ENCODE measurements at places on chromosomes 7 and 10. TPM values are rescaled to one million over a fixed set of nuclear protein-coding genes. Genes with fewer than 3 reads are reported as not detected.

DNA sequence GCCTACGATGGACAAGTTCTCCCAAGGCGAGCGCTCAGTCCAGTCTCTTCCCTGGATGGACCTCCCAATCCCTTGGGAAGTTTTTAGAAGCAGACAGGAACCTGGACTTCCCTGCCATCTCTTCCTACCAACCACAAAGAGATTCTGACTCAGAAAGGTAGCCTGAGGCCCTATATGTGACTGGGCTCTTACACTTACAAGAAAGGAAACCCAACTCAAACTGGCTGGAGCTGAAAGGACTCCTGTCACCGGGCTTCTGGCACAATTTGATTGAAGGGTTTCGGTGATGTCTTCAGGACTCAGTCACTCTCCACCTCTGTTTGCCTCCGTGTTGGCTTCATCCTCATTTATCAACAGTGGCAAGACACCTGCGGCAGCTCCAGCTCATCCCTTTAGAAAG is 3.7 kb upstream of the COL13A1 start:
- H3K4me3 ChIP-seq, result no peak overlapping the region
- H3K27ac ChIP-seq, result no peak overlapping the region
- H3K36me3 ChIP-seq, result no peaks in the 10 kb centered on the region
- H3K4me1 ChIP-seq, result no peaks in the 10 kb centered on the region

- no peak overlapping the region for H3K4me3 ChIP-seq
- H3K4me1 ChIP-seq, result no peaks in the 10 kb centered on the region
- no peak overlapping the region for H3K27ac ChIP-seq
- H3K36me3 ChIP-seq, result no peaks in the 10 kb centered on the region
Observed at GRCh38 chr7:10083766-10084165, 889.9 kb upstream of the PHF14 start.

GRCh38 chr7:81594767-81595166 is 175.1 kb downstream of the HGF start:
- H3K27me3 ChIP-seq, result no peaks in the 10 kb centered on the region
- no peak for DNase-seq
- no peaks in the 10 kb centered on the region for H3K36me3 ChIP-seq
- H3K4me3 ChIP-seq, result no peak overlapping the region
- H3K4me1 ChIP-seq, result no peaks in the 10 kb centered on the region
- H3K27ac ChIP-seq, result no peak overlapping the region

DNA sequence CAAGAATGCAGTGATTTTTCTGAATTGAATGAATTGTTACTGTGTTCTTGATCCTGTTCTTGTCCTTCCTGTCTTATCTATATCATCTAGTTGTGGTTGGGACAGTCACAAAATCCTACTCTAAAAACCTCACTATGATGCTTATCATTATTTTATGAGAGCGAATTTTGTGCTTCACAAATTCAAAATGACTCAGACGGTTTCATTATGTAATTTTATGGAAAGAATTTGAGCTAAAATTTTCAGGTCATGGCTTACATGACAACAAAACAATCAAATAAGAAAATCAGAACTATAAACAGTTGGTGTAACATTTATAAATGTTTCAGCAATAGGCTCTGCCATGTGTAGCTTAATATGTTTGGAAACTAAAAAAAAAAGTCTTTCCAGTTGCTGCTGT is 6.9 kb downstream of the PRKAR2B start:
- H3K27ac ChIP-seq, result no peak overlapping the region
- no peak overlapping the region for H3K4me3 ChIP-seq
- DNase-seq, result no peak
- peaks cover 2% of the 10 kb centered on the region for H3K27me3 ChIP-seq
- no peaks in the 10 kb centered on the region for H3K36me3 ChIP-seq

DNA sequence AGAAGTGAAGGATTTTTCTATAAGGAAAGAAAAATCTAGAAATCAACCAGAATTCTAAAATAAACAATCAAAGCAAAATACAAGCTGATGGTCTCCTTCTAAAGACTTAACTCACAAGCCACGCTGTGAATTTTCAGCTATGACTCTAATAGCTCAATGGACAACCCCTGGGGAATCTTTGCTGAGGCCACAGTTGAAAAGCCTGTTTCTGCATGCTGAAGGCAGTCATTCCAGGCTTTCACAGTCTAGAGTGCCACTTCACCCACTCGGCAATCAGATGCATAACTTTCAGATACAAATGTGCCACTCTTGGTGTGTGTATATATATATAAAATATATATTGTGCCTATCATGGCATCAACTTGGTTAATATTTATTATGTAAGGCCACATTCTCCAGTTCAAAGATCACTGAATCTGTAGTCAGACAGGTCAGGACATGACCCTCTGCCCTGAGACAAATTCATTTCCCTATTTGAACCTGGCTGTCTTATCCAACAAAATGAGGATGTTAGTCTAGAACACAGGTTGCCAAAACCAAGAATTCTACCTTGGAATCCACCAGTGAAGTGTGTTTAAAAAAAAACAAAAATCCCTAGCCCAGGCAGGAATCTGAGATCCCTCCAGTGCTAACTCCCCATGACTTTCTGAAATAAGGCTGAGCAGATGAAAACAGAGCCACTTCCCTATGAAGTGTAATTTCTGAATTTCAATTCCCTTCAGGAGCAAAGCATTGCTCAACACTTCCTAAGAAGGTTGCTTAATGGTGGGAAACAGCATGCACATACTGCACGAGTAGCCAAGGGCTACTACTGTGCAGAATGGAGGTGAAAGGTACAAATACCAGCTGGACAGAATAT is 9.9 kb downstream of the LIPA start:
- no peaks in the 10 kb centered on the region for H3K4me1 ChIP-seq
- no peak overlapping the region for H3K27ac ChIP-seq
- DNase-seq, result no peak
- no peaks in the 10 kb centered on the region for H3K27me3 ChIP-seq

DNA sequence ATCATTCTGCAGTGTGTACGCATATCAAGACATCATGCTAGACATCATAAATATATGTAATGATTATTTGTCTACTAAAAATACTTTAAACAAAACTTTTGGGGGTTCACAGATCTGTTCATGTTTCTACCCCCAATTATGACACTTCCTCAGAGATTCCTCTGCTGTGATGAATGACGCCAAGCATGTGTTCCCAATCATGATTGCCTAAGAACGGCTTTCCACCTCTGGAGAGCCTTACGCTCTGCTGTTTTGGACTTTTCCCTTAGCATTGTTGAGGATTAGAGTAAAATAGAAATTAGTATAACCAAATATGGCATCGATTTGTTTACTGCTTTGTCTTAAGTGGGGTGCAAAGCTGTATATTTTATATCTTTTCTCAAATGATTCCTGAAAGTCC is 236.3 kb upstream of the IGFBP3 start:
- H3K27me3 ChIP-seq, result no peaks in the 10 kb centered on the region
- no peak for DNase-seq
- no peak overlapping the region for H3K4me3 ChIP-seq
- H3K4me1 ChIP-seq, result no peaks in the 10 kb centered on the region

GRCh38 chr10:103652599-103653281 is 159.2 kb downstream of the NEURL1 start:
- no peak for DNase-seq
- H3K27me3 ChIP-seq, result no peaks in the 10 kb centered on the region
- no peak overlapping the region for H3K4me3 ChIP-seq
- H3K36me3 ChIP-seq, result no peaks in the 10 kb centered on the region
- no peaks in the 10 kb centered on the region for H3K4me1 ChIP-seq

- no peaks in the 10 kb centered on the region for H3K36me3 ChIP-seq
- H3K27ac ChIP-seq, result no peak overlapping the region
Observed at GRCh38 chr10:59362959-59363381, 621 bp upstream of the FAM13C start.

TUBB8 gene
- not detected for total RNA-seq

AUTS2 gene
- 4.0 TPM for total RNA-seq

GRCh38 chr10:17316488-17317170 is 88.6 kb downstream of the VIM start:
- DNase-seq, result no peak
- no peak overlapping the region for H3K4me3 ChIP-seq
- H3K27ac ChIP-seq, result no peak overlapping the region
- H3K27me3 ChIP-seq, result no peaks in the 10 kb centered on the region

GRCh38 chr7:47435889-47436312 is 146.0 kb downstream of the TNS3 start:
- no peaks in the 10 kb centered on the region for H3K36me3 ChIP-seq
- H3K27ac ChIP-seq, result no peak overlapping the region
- H3K4me1 ChIP-seq, result no peaks in the 10 kb centered on the region
- no peaks in the 10 kb centered on the region for H3K27me3 ChIP-seq
- DNase-seq, result no peak

DNA sequence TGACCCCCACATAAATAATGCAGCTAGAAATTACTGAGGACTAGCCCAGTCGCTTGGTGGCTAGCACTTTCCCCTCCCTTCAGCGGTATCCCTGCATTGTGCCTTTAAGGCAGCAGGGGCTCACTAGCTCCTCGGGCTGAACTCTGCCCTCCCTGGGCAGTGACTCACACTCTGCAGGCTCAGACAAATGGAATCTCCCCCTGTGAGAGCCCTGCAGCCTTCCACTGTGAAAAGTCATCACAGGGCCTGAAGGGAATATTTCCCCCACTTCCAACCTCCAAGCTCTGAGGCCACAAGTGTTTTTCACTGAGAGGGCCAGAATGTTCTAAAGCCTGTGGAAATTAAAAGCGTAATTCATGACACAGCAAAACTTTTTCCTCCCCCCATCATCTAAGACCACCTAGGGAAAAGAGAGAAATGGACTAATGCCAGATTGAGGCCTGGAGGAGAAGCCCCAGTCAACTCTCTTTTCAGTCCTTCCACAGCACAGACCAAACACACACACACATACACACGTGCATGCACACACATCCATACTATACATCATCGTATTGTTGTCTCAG is 93.6 kb upstream of the COL1A2 start:
- no peaks in the 10 kb centered on the region for H3K36me3 ChIP-seq
- no peak for DNase-seq
- H3K4me1 ChIP-seq, result no peaks in the 10 kb centered on the region
- H3K27me3 ChIP-seq, result no peaks in the 10 kb centered on the region
- no peak overlapping the region for H3K4me3 ChIP-seq

Data from naive thymus-derived CD4-positive, alpha-beta T cell (primary cell).